Smooth muscle cell of the pulmonary artery (primary cell): ENCODE measurements at places on chromosomes 5 and 9. TPM values are rescaled to one million over a fixed set of nuclear protein-coding genes. Genes with fewer than 3 reads are reported as not detected.

PRUNE2 gene
- total RNA-seq = 27.0 and 135 TPM in 2 replicates

PHYHD1 gene
- total RNA-seq = 4.9 and 9.3 TPM in 2 replicates

FNBP1 gene
- 41.9 and 49.1 TPM in 2 replicates for total RNA-seq

NIPAL4 gene
- 0.07 TPM in 2 replicates for total RNA-seq

ARHGAP26 gene
- 7.4 and 8.2 TPM in 2 replicates for total RNA-seq

RNF208 gene
- total RNA-seq = 1.2 and 2.8 TPM in 2 replicates

CCDC192 gene
- total RNA-seq = not detected in 2 replicates

TSSK1B gene
- total RNA-seq = 0.46 and 0.50 TPM in 2 replicates

POU5F2 gene
- total RNA-seq = 1.1 and 1.2 TPM in 2 replicates

CYLC2 gene
- not detected in 2 replicates for total RNA-seq

NR6A1 gene
- 0.39 and 0.69 TPM in 2 replicates for total RNA-seq

FGF10 gene
- 0.10 and 2.2 TPM in 2 replicates for total RNA-seq

ADRB2 gene
- total RNA-seq = 0.59 and 1.2 TPM in 2 replicates

SLC1A1 gene
- total RNA-seq = 25.8 and 70.4 TPM in 2 replicates

RGS7BP gene
- total RNA-seq = 6.1 and 6.2 TPM in 2 replicates

IL5 gene
- not detected in 2 replicates for total RNA-seq

SCGB3A2 gene
- total RNA-seq = not detected in 2 replicates
